ENCODE measurements at places on chromosomes 6 and 20.

- no peak for DNase-seq
These were observed 29.2 kb downstream of the OSBPL2 start for GRCh38 chr20:62267543-62267942.

- no peak for DNase-seq
These were observed 2.3 kb upstream of the TXLNB start for GRCh38 chr6:139294090-139294489.

GRCh38 chr20:23114018-23114417, 27.9 kb upstream of the CD93 start:
- DNase-seq = no peak

DNA sequence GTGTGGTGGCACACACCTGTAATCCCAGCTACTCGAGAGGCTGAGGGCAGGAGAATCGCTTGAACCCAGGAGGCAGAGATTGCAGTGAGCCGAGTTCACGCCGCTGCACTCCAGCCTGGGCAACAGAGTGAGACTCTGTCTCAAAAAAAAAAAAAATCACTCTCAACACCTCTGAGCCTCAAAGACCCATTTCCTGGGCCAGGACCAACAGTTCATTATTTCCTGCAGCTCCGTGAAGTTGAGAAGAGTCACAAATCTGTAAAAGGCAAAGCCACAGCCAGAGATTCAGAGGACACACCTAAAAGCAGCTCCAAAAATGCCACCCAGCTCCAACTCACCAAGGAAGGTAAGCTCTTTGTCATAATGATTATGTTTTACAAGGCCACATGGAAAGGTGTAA, 15.2 kb upstream of the NOP56 start:
- no peak for DNase-seq

- DNase-seq = no peak
These were observed 1365.7 kb upstream of the GJE1 start for GRCh38 chr6:140766999-140767398.

GRCh38 chr6:78995346-78995745, 82.7 kb downstream of the PHIP start:
- DNase-seq = no peak

GRCh38 chr6:161351858-161352257, 78.0 kb upstream of the AGPAT4 start:
- DNase-seq = no peak

DNA sequence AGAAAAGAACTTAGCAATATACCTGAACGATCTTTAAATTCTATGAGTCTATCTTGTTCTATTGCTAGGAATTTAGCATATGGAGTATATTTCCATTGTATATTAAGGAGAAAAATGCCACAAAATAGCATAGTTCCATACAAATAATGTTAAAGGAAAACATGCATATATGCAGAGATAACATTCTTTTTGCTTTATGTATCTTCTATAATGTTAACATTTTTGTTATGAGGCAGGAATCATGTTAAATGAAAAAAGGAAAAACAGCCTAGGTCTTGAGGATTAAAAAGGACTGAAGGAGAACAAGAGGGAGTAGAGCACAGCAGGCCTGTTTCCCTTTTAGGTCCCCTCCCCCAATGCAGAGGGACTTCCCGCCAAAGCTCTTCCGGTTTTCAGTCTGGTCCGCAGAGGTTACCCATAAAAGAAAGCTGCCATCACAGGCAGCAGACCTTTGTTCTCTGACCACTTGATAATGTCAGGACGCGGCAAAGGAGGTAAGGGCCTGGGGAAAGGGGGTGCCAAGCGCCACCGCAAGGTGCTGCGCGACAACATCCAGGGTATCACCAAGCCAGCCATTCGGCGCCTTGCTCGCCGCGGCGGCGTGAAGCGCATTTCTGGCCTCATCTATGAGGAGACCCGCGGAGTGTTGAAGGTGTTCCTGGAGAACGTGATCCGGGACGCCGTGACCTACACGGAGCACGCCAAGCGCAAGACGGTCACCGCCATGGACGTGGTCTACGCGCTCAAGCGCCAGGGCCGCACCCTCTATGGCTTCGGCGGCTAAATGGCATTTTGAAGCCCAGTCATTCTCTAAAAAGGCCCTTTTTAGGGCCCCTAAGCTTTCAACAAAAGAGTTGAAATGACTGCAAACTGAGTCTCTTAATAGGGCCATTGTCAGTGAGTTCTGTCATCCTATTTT, 108.4 kb upstream of the PRSS16 start:
- DNase-seq = no peak

All from activated CD8-positive, alpha-beta memory T cell treated with anti-CD3 and anti-CD28 coated beads for 4 hours (primary cell).